ENCODE measurements at places on chromosomes 7 and 10. TPM values are rescaled to one million over a fixed set of nuclear protein-coding genes. Genes with fewer than 3 reads are reported as not detected.

DNA sequence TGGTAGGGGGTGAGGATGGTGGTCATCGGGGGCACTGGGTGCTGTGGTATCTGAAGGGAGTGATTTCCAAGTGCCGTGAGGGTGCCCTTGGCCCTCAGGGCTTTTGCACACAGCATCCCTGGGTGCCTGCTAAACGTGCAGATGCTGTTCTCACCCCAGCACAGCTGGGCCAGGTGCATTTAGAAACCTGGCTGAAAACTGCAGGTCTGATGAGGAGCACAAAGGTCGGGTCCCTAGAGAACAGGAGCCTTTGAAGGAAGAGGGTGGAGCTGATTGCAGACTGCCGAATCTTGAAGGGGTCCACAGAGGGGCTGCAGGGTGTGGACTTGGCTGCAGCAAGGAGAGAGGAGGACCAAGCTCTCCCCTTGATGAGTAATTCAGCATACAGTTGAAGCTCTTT lies 32.0 kb downstream of the ZMIZ1 start:
- DNase-seq: no peak

DNA sequence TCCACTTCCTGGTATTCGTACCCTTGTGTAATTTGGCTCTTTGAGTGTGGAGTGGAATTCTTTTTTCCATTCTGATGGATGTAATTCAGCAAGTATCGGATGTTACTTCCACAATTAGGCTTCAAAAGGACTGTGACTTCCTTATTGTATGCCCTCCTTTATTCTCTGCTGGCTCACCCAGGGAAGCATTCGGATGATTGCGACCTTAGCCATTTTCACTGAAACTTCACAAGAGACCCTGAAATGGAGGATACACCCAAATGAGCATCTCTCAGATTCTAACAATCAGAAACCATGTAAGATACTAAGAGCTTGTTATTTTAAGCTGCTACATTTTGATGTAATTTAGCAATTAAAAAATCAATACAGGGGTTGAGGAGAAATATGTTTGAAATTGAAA lies 493.1 kb downstream of the DNAJB9 start:
- no peak for DNase-seq

DNA sequence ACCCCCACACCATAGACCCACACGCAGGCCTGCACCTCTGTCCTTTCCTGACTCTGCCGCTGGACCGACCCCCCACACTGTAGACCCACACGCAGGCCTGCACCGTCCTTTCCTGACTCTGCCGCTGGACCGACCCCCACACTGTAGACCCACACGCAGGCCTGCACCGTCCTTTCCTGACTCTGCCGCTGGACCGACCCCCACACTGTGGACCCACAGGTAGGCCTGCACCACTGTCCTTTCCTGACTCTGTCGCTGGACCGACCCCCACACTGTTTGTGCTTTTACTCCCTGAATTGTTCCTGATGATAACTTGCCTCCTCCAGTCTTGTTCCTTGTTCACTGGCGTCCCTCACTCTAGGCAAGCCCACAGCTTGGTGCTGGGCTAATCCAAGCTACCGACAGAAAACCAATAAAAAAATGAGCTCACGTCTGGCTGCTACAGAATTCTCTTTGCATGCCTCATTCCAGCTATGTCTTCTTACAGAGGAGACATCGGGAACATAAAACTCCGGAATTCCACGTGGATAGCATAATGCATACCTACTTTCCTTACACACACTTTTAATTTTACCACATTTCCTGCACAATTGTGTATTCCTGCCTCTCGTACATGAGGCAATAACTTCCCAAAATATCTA lies 494.3 kb downstream of the PTPRN2 start:
- DNase-seq: no peak

DNA sequence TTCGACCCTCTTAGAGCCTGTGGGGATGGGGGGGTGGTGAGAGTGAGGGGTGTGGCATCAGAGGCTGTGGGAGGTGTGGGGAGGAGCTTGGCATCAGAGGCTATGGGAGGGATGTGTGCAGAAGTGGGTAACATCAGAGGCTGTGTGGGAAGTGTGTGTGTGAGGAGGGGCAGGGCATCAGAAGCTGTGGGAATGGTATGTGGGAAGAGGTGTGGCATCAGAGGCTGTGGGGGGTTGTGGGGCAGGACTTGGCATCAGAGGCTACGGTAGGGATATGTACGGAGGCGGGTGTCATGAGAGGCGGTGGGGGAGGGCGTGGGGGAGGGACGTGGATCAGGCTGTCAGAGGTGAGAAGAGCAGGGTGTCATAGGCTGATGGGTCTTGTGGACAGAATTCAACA lies 97.4 kb downstream of the SEC23IP start:
- DNase-seq: no peak

The ABCB4 gene
- total RNA-seq: not detected

The KIF11 gene
- 21.3 TPM for total RNA-seq

DNA sequence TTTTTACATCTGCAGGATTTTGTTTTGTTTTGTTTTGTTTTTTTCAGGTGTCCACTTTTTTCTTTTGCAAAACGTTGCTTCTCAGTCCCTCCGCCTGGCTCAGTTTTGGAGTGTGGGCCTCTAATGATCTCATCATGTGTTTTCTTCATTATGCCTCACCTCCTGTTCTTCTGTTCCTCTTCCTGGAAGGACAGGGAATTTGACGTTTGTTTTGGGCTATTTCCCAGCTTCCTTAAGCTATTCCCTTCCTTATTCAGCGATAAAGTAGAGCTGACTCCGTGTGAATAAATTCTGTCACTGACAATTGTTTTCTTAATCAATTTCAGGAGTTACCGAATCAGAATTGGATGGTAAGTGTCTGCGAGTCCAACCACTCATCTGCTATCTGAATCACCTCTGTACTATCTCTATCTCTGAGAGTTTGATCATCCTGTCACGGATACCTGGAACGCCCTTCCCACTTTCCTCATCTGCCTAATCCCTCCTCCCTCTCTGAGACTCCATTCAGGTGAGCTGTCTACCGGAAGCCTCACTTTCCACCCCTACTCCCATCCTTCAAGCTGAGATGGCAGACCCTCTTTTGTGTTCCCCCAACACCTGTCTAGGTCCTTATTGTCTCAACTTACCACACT lies 218.4 kb downstream of the GATA3 start:
- no peak for DNase-seq

The SPDYE6 gene
- not detected for total RNA-seq

DNA sequence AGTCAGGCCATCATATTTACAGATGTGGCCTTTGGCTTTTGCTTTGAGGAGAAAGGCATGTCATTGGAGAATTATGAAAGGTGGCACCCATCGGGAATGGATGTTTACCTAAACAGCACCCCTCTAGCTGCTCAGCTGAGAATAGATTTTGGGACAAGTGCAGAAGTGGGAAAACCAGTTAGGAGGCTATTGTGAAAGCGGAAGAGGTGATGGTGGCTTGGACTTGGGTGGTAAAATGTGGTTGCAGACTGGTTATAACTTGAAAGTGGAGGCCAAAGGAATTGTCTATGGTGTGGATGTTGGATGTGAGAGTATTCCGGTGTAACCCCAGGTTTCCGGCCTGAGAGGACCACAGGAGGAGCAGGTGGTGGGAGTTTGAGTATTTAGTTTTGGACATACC lies 5.2 kb upstream of the SLC12A9 start:
- DNase-seq: no peak

The LDB3 gene
- not detected for total RNA-seq

The KCP gene
- 0.04 TPM for total RNA-seq

DNA sequence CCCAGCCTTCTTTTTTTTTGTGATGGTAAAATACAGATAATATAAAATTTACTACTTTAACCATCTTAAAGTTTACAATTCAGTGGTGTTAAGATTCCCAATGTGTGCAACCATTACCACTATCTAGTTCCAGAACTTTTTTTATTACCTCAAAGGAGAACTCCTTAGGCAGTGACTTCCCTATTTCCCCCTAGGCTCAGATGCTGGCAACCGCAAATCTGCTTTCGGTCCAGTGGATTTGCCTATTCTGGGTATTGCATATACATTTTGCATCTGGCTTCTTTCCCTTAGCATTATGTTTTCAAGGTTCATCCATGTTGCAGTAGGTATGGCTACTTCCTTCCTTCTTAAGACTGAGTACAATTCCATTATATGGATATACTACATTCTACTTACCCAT lies 56.5 kb downstream of the AFAP1L2 start:
- no peak for DNase-seq

DNA sequence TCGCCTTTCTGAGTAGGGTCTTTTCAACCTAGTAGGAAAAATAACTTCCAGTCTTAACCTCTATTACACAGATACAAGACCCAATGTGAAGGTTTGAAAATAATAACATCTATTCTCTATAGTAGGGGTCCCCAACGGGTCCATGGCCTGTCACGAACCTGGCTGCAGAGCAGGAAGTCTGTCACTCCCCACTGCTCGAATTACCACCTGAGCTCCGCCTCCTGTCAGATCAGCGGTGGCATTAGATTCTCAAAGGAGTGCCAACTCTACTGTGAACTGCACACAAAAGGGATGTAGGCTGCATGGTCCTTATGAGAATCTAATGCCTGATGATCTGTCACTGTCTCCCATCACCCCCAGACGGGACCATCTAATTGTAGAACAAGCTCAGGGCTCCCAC lies 7.4 kb downstream of the YWHAG start:
- no peak for DNase-seq

DNA sequence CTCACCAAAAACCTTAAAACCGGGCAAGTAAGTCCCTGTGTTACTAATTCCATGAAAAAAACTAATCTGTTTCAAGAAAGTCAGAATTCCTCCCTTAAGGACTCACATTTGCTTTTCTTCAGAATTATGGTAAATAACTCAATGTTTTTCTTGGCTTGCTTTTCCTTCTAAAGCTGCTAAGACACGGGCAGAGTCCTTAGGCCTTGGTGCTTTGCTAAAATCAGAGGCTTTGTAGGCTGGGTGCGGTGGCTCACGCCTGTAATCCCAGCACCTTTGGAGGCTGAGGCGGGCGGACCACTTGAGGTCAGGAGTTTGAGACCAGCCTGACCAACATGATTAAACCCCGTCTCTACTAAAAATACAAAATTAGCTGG lies 32.0 kb downstream of the GNA12 start:
- no peak for DNase-seq

- no peak for DNase-seq
Observed at GRCh38 chr10:78859769-78860168, 209.0 kb upstream of the ZMIZ1 start.

DNA sequence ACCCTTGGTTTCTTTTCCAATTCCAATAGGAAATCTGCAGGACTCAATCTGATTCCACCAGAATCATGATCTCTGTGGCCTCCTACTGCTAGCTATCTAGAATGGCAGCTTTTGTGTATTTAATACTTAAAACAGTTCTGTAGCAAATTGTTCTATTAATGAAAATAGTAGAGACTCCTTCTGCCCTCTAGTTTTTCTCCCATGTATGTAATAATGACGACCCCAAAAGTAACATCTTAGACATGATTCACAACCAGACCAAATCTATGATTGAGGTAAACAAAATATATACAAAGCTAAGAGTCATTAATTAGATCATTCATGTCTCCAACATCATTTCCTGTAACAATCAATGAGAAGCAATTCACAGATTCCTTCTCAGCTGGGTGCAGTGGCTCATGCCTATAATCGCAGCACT lies 259.1 kb upstream of the MKLN1 start:
- DNase-seq: no peak

The CFAP43 gene
- 0.07 TPM for total RNA-seq

GRCh38 chr10:79238158-79238520 lies 109.1 kb upstream of the PPIF start:
- DNase-seq: no peak

DNA sequence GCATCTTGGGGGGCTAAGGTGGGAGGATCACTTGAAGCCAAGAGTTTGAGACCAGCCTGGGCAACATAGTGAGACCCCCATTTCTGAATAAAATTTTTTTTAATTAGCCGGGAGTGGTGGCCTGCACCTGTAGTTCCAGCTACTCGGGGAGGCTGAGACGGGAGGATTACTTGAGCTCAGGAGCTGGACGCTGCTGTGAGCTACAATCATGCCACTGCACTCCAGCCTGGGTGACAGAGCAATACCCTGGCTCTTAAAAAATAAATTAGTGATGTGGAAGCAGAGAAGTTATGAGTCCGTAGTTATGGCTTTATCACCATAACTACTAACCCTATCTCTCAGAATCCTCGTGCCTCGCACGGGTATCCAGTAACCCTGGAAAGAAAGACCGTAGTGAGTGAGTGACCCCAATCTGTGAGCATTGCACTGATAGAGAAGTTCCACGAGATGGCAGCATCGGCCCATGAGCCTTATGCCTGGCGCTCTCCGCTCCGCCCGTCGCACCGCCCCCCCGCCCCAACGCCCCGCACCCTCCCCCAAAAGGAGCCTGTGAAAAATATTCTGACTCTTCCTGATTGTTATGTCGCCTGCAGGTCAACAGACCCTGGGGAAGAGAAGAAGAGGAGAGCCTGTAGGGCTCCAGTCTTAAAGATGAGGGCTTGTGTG lies 4.9 kb upstream of the SLC29A3 start:
- DNase-seq: no peak

GRCh38 chr7:67992287-67992686 lies 995.7 kb downstream of the TYW1 start:
- no peak for DNase-seq

The BTBD16 gene
- total RNA-seq: not detected

The FAM25G gene
- total RNA-seq: not detected

- DNase-seq: no peak
Observed at GRCh38 chr7:20359341-20359963, 28.8 kb downstream of the ITGB8 start.

GRCh38 chr10:118767297-118768040 lies 12.7 kb upstream of the CACUL1 start:
- no peak for DNase-seq

DNA sequence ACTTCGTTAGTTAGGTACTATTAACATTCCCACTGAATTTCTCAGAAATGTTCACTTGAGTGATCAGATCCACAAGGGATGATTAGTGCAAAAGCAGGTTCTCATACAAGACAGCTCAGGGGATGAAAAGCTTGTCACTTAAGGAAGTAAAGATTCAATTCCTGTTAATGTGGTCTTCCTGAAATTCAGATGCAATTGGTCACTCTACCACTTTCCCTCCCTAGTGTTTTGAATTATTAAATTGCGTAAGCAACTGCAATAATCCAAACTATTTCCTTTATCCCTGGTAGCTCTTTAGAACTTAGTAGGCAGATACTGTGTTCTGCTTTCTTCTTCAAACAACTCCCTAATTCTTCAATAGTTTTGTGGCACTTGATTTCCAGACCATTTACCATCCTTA lies 121.4 kb downstream of the MAGI2 start:
- DNase-seq: no peak

GRCh38 chr7:55485501-55486191 lies 86.7 kb downstream of the VOPP1 start:
- DNase-seq: no peak

The PNLIPRP2 gene
- total RNA-seq: not detected

DNA sequence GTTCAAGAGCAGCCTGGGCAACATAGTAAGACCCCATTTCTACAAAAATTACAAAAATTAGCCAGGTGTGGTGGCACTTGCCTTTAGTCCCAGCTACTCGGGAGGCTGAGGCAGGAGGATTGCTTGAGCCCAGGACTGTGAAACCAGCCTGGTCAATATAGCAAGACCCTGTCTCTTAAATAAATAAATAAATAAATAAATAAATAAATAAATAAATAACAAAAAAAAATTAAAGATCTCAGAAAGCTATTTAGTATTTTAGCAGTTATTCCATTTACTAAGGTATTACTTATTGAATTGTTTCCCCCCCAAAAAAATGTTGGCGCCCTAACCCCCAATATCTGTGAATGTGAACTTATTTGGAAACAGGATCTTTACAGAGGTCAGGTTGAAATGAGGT lies 50.8 kb upstream of the CPN1 start:
- no peak for DNase-seq

- DNase-seq: no peak
Observed at GRCh38 chr10:64732372-64732957, 1211.3 kb downstream of the REEP3 start.
